Kidney capillary endothelial cell (primary cell): ENCODE measurements at places on chromosomes 6 and 20.

DNA sequence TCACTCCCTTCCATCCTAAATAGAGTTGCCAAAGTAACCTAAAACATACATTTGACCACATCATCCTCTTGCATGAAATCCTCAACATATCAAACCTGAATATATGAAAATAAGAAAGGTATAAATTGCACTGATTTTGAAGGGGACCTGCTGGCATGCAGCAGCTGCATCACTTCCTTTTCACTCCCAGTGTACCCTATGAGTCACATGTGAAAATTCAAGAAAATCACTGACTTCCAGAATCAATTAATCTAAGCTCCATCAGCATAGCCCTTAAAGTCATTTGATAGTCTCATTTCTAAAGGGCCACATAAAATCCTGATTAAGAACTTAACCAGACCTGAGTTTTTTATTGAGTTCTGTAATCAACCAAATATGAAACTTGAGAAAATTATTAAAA is 24.3 kb downstream of the SNX14 start:
- peak; percentile 48 for DNase-seq

- DNase-seq = no peak
Observed at GRCh38 chr6:97669191-97670031, 386.4 kb upstream of the MMS22L start.

GRCh38 chr20:9068841-9069663 is at the start of gene PLCB4:
TSS of gene PLCB4 (plus strand) at chr20:9069087. CDS start at chr20:9307815, 238,728 bp downstream.
- no peak for DNase-seq

- peak; percentile 66 for DNase-seq
Observed at GRCh38 chr6:141988954-141989705, 143.6 kb upstream of the GJE1 start.

- no peak for DNase-seq
Observed at GRCh38 chr20:2751347-2751877, 49.0 kb downstream of the CPXM1 start.

- no peak for DNase-seq
Observed at GRCh38 chr6:98047871-98048270, 764.9 kb upstream of the MMS22L start.

- DNase-seq = no peak
Observed at GRCh38 chr6:42409581-42409980, 42.1 kb downstream of the TRERF1 start.

- DNase-seq = no peak
Observed at GRCh38 chr6:35475573-35475972, 7.4 kb downstream of the RPL10A start.

- no peak for DNase-seq
Observed at GRCh38 chr6:168225471-168225911, 94.1 kb downstream of the DACT2 start.

DNA sequence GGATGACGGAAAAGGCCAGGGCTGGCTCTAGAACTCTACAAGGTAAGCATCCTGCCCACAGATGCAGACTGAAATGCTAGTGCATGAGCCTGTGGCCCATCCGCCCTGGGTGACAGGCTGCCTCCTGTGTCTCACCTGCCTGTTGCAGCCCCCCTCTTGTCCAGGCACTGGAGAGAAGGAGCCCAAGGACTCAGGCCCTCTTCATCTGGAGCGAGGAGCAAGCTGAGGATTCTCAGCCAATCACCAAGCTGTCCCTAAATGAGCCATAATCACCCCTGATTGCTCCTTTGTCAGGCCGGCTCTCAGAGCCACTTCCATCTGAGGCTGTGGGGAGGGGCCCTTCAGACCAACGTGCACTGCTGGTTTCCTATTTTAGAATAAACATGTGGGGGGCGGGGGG is 10.0 kb upstream of the SLC32A1 start:
- DNase-seq = no peak

DNA sequence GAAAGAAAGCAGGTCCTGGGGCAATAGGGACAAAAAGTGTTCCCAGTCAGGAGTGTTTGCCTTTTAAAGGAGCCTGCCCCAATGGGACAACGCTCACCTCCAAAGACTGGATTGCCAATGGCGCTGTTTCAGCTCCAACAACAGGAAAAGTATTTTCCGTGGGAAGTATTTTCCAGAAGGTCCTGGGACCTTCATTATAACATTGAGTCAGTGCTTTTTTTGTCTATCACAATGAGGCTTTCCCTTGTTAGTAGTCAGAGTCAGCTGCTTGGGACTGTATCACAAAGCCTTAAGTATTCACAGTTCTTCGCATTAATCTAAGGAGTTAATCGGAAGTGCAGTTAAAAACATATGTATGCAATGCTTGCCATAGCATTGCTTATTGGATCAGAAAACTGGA is 17.3 kb downstream of the TRAF3IP2 start:
- no peak for DNase-seq

DNA sequence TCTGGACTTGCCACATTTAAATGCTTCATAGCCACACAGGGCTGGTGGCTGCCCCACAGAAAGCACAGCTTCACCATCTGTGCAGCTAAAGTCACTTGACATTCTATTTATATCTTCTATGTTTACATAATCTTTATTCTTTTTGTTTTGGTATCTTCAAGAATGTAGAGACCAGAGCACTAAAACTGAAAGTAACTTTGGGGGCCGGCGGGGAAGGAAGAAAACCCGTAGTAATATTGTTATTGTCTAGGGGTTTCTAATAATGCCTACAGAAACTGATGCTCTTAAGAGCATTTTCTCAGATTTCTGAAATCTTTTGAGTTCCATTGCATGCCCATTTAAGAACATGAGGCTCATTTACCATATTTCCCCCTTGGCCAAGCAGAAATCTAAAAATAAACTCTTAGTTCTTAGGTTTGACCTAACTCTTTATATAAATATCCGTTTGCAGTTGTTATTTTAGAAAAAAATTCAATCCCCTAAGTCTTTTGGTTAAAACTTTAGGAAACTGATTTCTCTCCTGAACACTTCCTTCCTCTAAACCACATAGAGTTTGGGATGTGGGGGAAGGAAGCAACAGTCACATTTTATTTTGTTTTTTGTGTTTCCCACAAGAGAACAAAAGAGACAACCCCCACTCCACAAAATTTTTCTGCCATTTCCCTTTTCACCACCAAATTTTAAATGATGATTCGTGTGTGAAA is 207.6 kb downstream of the OGFRL1 start:
- DNase-seq = peak; percentile 46

GRCh38 chr6:163338671-163339405 is 75.7 kb upstream of the QKI start:
- peak; percentile 84 for DNase-seq

- no peak for DNase-seq
Observed at GRCh38 chr20:59750209-59750840, 146.0 kb downstream of the PHACTR3 start.

GRCh38 chr6:157937916-157938315 is 43.7 kb upstream of the SYNJ2 start:
- no peak for DNase-seq

GRCh38 chr6:150403458-150404246 is 34.8 kb downstream of the IYD start:
- DNase-seq = peak; percentile 63

DNA sequence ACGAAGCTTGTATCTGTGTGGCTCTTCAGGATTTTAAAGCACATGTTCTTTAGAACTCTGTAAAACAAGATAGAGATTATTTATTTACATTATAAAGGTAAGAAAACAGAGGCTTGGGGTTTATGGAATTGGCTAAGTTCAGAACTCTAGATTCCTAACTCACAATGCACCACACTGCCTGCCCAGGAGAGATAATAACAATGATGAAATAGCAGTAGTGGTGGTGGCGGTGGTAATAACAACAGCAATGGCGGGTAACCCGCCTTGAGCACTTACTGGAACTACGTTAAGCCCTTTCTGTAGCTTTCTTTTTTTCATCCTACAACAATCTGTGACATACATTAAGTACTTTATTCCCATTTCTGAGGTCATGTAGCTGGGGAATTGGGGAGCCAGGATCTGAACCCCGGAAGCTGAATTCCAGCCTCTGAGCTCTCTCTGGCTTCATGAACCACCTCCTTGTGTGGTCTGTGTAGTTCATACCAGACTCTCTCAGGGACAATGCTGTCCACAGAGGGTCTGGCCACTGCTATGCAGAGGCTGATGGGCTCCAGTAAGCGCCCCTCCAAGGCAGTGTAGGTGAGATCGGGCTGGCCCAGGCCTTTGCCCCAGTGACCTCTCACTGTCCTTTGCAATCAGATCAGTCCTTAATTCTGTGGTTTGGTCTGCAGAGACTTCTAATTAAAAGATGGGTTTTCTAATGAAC is 260.9 kb downstream of the SLC24A3 start:
- DNase-seq = no peak

DNA sequence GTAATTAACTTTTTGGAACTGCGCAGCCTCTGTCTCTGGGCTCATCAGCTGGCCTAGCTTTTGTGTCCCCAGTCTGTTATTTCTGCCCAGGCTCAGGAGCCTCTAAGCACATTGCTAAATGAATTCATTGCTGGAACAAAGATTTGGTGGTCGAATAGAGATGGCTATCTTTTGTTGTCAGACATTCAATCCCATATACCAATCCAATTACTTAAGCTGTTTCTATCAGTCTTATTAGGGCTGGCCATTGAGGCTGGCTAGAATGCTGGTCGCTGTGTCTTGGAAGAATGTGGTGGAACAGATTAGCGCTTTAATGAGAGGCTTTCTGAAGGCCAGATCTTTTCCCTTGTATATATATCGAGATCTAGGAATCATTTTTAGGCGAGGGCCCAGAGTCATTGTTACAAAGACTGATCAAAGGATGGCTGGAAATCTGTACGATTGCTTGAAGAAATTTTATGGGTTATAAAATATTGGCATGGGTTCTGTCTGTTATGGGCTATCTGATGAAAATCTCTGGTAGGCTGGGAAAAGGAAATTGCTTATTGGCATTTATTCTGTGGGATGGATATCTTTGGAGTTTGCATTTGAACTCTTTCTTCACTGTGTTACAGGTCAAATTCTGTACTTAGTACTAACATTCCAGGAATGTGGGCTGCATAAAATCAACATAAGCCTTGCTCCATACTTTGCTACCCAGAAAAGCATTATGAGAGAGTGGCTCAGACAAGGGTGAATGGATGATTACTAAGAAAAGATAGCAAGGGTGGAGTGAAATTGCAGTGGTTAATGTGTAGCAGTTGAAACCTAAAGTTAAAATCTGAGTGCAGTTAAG is 34.8 kb upstream of the JAG1 start:
- no peak for DNase-seq

DNA sequence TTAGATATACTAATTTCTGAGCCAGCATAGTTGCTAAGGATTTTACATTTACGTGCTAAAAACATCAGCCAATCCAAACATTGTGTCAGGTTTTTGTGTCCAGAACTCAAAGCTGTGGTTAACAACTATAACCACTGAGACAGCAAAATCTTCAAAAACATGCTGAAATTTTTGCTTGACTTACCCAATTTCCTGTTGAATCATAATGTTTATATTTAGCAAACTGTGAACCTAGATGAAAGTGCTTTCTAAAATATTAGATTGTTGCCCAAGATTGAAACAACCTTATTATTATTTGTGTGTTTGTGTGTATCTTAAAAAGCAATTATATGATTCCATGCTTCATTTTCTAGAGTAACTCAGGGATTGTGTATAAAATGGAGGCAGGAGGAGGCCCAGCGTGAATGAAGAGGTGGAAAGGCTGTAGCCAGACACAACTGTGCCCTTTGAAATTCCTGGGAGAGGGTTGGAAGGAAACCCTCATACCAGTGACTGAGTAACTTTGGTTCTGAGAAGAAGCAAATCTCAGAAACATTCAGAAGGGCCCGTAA is 48.0 kb downstream of the ARMC2 start:
- DNase-seq = peak; percentile 71

DNA sequence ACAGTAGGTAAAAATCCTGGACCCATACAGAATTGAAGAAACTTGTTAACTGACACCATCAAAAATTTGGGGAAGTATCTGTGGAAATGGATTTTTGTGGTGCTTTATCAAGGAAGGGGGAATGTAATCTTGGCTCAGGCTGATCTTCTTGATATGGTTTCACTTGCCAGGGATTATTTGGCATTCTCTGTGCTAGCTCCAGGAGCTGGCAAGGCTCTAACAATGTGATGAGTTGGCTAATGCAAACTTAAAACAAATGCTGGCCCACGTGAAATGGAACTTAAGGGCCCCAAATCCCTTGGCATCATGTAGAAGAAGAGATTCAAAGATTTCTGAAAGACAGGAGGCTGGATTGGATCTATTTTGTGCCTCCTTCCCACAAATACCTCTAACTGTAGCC is 13.1 kb downstream of the KCNS1 start:
- no peak for DNase-seq

DNA sequence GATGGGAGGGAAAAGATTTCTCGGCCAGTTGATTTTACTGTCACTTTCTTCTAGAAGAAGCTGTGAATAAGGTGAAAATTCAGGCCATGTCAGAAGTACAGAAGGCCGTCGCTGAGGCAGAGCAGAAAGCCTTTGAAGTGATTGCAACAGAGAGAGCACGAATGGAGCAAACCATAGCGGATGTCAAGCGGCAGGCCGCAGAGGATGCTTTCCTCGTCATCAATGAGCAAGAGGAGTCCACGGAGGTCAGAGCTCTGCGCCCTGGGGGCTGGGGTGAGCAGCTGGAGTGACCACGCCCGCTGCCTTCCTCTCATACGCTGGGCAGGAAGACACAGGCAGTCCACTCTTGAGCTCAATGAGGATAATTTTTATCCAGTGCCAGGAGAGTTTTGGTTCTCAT is 21.8 kb upstream of the C20orf144 start:
- no peak for DNase-seq

DNA sequence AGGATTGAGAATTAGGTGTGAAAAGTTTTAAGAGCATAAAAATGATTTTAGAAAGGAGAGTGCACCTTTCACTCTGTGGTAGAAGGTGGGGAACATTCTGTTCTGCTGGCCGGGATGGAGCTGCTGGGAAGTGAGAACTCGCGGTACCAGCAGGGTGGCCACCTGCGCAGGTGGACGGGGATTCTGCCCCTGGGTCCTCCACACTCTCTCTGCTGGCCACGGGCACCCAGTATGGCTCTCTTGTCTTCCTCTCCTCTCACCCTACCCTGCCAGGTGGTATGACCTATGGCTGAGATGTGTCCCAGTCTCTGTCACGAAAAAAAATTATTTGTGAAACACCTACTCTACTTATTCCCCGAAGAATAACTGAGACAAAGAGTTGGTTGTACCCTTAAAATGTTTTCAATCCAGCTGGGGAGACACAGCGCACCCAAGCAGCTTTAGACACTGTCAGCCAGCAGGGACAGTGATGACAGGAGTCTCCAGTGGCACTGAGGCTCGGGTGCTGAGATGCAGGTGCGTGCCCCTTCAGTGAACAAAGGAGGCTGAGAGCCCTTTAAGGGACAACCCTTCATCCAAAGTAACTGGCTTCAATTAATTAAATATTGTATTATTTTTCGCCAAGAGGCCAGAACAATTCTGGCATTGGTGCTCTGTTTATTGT is 195.4 kb downstream of the TBXT start:
- DNase-seq = no peak

GRCh38 chr6:89008001-89008814 is 44.8 kb upstream of the RNGTT start:
- no peak for DNase-seq

- no peak for DNase-seq
Observed at GRCh38 chr6:40313582-40313981, 273.6 kb downstream of the LRFN2 start.

- no peak for DNase-seq
Observed at GRCh38 chr6:106787327-106788196, 158.2 kb downstream of the QRSL1 start.

GRCh38 chr6:130282234-130282995 is 59.7 kb upstream of the SAMD3 start:
- no peak for DNase-seq
